ENCODE measurements at places on chromosomes 4 and X.

- no peak for DNase-seq
These were observed 61.1 kb upstream of the C1QTNF7 start for GRCh38 chr4:15366721-15367120.

GRCh38 chrX:132043977-132044376, 20.9 kb downstream of the STK26 start:
- no peak for DNase-seq

DNA sequence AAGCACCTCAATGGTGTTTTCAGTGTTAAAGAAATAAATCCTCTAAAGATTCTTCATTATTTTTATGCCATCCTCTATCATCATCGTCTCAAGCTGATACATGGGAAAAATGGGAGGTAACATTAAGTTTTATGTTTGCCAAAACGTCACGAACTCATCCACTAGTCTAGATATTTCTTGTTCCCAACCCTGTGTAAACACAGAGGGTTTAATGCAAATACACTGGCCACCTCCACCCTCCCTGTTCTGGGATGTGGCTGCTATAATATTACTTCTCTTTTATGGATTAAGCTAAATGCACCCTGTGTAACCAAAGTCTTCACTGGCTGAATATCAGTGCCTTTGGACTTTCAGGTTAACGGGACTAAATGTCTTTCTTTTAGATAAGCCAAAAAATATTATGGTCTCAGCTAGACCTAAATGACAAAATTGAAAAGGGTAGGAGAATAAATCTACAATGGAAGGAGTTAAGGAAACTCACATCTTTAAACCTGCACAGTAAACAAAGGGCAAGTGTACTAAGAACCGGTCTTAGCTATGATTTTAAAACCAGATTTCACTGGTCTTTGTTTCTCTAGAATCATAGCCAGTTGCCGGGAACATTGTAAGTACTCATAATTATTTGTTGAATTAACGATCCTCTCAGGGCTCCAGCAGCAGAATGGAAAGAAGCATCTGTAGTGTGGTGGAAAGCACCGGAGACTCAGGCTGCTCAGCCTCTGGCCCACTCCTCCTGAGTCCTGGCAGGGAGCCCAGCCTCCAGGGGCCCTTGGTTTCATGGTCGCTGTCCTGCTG, 103.5 kb upstream of the NOCT start:
- DNase-seq, result no peak

DNA sequence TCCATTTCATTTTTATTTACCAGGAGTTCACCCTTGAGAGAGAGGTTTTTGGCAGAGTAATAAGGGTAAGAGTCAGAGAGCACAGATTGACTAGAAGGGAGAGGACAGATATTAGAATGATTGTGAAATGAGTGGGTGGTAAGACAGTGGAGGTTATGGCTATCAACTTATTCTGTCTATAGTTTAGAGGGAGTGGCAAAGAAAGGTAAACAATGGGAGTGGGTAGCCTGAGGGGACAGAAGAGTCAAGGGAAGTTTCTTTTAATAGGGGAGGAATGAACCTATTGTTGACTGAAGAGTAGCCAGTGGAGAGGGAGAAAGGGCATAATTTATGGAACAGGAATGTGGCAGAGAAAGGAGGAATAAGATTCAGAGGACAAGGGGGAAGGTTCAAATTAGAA, 186.5 kb upstream of the NRK start:
- no peak for DNase-seq

DNA sequence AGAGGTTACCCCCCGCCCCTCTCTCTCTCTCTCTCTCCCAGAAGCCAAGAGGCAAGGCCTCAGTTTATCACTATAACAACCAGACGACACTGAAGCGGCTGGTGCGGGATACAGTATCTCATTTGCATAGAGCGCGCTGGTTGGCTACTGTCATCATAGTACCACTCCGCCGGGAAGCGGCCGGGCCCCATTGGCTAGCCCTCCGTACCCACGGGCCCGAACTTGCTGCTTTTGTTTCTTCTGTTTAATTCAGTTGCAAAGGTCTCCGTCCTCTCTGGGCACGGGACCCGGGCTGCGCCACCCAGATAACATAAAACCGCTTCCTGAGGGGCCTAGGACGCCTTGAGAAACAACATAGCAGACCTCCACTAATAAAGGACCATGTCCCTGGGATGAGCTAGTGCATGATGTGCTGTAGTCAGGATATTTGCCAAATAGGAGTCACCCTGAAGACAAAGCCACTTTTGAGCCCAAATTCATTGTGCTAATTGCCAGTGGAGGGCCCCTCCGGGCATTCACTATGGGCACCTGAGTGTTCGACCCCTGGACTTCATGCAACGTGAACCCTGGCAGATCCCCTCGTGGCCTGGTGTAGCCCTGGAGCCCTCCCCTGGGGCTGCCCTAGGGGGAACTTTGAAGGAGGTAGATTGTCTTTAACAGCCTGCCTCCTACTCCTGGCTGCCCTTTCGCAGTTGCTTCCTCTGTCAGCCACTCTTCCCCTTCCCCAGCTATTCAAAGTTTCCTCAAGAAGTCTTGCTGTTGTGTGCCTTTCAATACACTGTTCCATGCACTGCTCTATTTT, at the start of gene PCYT1B:
Gene PCYT1B, minus strand, starts transcription at position 91 of the 802 bp plus-strand sequence. CDS start 242 bp downstream, outside the sequence.
- peak; percentile 15 for DNase-seq

GRCh38 chr4:26530099-26530498, 39.8 kb upstream of the CCKAR start:
- DNase-seq, result no peak

GRCh38 chr4:24722026-24722568, 73.3 kb upstream of the SOD3 start:
- no peak for DNase-seq

DNA sequence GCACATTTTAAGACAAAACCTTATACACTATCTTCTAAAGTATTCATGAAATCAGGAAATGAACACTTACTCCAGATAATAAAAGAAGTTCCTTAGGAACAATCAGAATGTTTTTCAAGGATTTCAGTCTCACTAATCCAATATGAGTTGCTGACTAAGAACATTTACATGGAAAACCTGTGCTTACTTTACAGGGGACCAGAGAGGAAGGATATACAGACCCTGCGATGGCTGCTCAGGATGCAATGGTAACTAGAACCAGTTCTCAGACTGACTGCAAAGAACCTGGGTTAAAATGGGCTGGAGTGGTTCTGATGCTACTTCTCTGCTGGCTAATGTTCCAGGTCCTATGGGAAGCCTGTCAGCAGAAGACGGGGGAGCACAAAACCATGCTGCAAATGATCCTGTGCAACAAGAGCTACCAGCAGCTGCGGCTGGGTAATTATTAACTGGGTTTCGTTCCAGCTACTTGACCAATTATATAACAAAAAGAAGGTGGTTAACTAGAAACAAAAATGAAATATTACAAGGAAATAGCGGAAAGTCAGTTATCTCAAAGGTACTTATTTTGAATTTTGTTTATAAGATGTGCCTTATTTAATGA, 85.3 kb downstream of the ANXA10 start:
- DNase-seq, result no peak

DNA sequence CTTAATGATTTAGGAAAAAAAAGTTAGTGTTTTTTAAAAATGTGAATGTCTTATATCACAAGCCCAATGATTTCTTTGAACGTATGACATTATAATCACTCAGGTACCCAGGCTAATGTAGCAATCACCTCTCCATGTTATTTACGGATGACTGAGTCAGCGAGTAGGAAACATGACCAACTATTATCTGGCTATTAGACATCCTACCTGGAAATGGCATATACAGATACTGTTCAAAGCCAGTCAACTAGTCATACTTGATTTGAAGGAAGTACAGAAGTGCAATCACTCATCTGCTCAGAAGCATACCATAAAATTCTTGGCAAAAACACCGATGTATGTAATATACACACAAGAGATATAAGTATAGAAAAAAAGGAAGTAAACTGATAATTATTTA, 732.5 kb downstream of the ARAP2 start:
- DNase-seq, result no peak

DNA sequence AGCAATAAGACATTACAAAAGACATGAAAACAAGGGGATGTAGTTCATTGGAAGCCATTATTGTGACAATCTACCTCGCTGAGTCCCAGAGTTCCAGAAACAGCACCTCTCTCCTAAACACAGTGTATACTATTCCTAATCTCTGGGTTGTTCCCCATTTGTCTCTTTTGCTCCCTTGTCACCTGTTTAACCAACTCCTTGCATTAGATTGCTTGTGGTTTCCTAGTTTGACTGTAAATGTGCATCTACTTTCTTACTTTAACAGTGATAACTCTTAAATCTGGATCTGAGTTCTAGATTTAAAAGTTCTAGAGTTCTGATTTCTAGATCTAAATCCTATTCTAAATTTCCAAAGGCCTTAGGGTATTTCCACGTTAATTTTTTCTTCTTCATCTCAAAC, 71.6 kb upstream of the TET2 start:
- DNase-seq, result no peak

GRCh38 chr4:142944565-142944964, 98.5 kb upstream of the INPP4B start:
- no peak for DNase-seq

DNA sequence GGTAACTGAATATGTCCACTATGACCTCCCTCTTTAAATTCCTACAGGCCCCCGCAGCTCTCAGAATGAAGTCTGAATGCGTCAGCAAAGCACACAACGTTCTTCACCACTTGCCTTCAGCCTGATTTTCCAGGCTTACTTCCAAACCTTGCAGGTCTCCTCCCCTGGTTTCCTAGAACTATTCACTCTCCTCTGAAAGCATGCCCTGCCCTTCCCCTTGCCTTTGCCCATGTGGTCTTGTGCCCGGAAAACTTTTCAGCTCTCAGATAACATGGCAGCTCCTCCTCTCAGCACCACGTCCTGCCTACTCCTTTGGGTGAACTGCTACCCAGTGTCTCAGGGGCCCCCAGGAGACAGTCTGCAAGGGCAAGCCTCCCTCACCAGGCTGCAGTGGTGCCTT, 268.5 kb upstream of the LDB2 start:
- peak; percentile 4 for DNase-seq

- DNase-seq, result no peak
These were observed 702 bp downstream of the MMGT1 start for GRCh38 chrX:135973025-135973547.

DNA sequence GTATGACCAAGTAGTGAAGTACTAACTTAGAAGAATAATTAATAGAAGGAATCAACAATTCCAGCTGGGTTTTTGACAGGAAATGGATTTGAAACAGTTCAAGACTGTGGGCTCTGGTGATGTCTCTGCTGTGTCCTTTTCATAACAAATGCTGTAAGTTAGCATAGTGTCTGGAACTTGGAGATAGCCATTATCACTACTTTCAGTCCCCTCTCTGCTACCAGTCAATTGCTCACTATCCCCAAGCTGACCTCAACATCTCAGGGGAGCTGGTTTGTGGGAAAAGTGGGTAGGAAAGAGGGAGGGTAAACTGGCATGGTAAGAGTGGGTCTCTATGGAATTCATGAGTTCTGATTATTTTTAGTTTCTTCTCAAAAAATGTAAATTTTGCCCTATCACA, 231.4 kb upstream of the MID1 start:
- no peak for DNase-seq

- no peak for DNase-seq
These were observed 74.5 kb upstream of the AFAP1 start for GRCh38 chr4:8013976-8014726.

GRCh38 chr4:179399054-179399782, 1957.0 kb upstream of the AGA start:
- no peak for DNase-seq

Measured in nucleus accumbens (tissue), 56 donors.